ENCODE measurements at places on chromosomes 12 and 14.

DNA sequence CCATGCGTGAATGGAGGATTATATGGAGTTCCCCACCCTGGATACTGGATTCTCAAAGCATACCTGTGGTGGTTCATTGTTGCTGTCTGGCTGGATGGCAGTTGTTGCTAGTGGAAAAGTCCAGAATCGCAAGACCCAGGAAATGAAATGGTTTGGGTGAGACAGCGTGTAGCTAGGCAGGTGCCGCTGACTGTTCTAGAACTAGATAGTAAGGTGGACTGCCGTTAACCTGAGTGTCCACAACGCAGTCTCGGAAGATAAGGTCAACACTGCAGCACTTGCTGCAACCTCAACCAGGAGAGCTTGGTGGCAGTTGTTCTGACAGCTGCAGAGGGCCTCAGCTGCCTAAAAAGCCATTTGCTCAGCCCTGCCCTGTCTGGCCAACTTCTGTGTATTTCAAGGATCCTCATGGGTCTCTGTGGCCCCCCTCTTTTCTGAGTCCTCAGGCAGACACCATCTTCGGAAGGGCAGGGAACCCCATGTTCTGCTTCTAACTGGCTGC lies 15.5 kb upstream of the IRF2BPL start:
- no peak for DNase-seq

GRCh38 chr12:113697651-113698509 lies 226.2 kb upstream of the LHX5 start:
- DNase-seq, result no peak

- DNase-seq, result peak; percentile 92
Measured at GRCh38 chr14:59275668-59276067, 87.2 kb downstream of the DAAM1 start.

- no peak for DNase-seq
Measured at GRCh38 chr12:105294161-105294560, 36.3 kb upstream of the C12orf75 start.

DNA sequence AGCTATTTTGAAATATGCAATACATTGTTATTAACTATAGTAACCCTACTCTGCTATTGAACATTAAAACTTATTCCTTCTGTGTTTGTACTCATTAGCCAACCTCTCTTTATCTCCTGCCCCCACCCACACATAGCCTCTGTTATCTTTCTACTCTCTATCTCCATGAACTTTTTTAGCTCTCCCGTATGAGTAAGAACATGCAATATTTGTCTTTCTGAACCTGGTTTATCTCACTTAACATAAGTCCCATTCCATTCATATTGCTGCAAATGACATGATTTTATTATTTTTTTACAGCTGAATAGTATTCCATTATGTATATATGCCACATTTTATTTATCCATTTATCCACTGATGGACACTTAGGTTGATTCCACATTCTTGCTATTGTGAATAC lies 79.0 kb upstream of the AMIGO2 start:
- DNase-seq, result no peak

DNA sequence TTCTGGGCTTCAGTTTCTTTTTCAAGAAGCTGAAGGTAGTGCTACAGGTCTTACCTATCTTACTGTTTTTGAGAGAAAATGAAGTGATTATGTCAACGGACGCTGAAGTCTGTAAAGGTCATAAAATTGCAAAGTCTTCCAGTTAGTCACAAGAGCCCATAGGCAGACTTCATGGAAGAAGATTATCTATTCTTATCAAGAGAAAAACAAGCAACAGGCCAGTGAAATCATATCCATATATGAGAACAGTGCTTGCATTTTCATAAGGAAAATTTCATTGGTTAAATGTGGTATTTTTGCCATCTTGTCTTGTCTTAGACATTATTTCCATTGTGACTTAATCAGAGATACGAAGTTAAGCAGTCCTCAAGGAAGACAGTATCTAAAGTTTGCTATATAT lies 412.7 kb upstream of the SEL1L start:
- no peak for DNase-seq

DNA sequence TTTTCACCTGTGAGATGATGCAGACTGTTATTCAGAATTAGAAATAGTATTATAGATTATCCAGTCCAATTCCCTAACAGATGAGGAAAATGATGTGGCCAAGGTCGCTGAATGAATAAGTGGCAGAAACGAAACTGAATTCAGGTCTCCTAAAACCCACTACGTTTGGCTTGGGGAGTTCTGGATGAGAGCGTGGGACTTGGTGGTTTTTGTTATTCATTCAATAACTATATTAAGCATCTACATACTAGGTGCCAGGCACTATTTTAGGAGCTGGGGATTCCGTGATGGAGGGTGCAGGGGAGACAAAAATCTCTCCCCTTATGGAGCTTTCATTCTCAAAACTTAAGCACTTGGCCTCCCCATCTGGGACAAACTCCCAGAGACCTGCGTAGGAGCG lies 813 bp upstream of the CCDC184 start:
- no peak for DNase-seq

- no peak for DNase-seq
Measured at GRCh38 chr14:52974406-52974805, 23.6 kb upstream of the FERMT2 start.

- peak; percentile 13 for DNase-seq
Measured at GRCh38 chr12:13947276-13947946, 34.0 kb downstream of the GRIN2B start.
